Naive B cell (primary cell): ENCODE measurements at places on chromosomes 5 and 9. TPM values are rescaled to one million over a fixed set of nuclear protein-coding genes. Genes with fewer than 3 reads are reported as not detected.

GRCh38 chr9:26537211-26537610, 355.4 kb downstream of the CAAP1 start:
- H3K4me1 ChIP-seq, result no peaks in the 10 kb centered on the region
- DNase-seq, result no peak
- H3K4me3 ChIP-seq, result no peak overlapping the region
- no peaks in the 10 kb centered on the region for H3K36me3 ChIP-seq
- H3K27ac ChIP-seq, result no peak overlapping the region

DNA sequence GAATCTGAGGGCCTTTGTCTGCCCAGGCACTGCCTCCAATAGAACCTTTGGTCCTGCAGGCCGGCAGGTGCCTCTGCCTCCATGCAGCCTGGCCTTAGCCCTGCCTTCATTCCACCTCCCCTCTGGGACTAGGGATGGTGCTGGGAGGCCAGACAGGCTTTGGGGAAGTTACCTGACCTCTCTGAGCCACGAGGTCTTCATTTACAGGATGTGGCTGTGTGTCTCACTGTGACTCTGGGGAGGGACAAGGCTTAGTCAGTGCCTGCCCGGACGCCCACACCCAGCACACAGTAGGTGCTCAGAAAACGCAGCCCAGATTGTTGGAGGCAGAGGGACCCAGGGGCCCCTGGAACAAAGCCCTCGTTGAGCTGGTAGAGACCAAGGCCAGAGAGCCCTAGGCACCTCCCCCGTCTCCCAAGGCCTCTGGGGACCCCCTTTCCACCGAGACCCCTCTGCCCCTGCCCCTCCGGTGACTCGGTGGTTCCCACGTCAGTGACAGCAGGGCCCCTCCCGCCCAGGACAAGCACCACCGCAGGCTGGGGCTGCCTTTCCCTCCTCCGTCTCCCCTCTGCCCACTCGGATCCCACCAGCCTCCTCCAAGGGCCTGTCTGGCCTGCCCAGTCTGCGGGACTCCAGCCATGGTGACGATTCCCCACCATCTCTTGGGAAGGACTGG, 46.9 kb upstream of the EGFL7 start:
- H3K4me3 ChIP-seq, result no peak overlapping the region
- H3K27me3 ChIP-seq, result no peaks in the 10 kb centered on the region
- no peak for DNase-seq
- H3K36me3 ChIP-seq, result no peaks in the 10 kb centered on the region
- no peak overlapping the region for H3K27ac ChIP-seq

GRCh38 chr5:67807439-67807888, 408.1 kb upstream of the PIK3R1 start:
- no peaks in the 10 kb centered on the region for H3K36me3 ChIP-seq
- no peak for DNase-seq
- H3K4me3 ChIP-seq, result no peak overlapping the region
- no peak overlapping the region for H3K27ac ChIP-seq
- peaks cover 8% of the 10 kb centered on the region for H3K4me1 ChIP-seq

DNA sequence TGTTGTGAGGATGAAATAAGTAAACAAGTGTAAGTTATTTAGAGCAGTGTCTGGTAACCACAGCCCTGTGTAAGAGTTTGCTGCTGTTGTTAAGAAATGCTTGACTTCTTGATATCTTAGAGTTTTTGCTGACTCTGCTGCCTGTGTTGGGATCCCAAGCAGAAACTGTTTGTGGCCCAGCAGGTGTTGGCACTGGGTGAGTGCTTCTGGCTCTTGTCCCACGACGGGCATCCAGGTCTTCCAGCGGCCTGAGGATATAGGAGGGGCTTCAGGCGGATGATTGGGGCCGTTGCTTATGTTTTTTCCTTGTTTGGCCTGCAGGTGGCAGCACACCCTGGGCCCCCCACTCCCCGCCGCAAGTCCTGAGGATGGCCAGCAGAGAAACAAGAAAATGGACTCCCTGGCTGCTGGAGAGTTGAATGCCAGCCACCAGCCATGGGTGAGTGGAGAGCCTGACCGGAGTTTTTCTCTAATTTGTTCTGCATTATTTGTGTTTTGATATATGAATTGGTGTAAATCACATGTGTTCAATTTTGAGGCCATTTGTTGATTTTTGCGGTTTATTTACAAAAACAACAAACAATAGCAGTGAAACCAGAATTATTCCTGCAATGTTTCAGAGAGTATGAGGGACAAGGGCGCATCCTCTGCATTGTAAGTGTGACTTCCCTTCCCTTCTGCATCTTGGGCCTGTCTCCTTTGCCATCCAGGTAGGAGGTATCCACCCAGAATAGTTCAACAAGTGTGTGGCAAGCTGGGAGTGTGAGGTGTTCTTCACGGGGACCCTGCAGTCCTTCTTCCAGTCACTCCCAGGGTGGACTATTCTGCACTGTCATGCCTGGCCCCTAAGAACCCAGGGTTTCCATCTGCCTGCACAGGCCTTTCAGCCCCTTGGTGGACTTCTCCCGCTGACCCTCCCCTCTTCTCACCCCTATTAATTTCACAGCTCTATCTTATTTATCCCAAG, 50.3 kb downstream of the SLC22A5 start:
- H3K4me1 ChIP-seq, result peaks cover 83% of the 10 kb centered on the region
- peak; percentile 63 for DNase-seq
- peak overlapping the region; percentile 98 for H3K27ac ChIP-seq

DNA sequence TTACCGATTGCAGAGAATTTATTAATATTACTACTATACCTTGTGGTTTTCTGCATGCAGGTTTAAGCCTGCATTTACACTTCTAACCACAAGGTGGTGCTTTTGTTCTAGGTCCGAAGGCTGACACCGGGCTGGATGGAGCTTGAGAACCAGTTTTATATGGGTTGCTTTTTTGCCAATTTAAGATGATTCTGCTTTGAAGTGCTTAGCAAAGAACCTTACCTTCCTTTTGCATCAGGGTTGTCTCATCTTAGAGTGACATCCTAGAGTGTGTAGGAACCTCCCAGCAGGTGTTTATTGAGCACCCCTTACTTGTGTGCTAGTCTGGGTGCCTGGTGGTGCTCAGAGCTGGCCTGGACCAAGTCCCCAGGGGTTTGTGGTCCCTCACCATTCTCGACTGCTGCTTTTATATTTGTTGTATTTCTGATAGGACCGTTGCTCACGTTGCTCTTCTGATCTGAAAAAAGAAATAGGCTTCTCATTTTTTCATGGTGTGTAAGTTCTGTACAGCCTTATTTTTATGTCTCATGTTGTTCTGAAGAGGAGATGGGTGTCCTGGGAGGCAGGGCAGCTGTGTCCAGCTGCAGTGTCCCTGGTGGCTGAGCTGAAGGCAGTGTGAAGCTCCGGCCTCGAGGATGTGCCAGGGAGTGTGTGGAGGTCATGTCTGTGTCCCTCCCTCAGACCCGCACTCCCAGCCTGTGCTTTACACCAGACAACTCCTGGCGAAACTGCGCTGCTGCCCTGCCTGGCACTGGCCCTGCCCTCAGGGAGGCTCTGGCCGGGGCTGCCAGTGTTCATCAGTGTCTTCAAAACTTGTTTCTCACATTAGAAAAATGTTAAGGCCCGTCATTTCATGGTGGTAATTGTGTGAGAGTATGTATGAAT, 54.3 kb downstream of the EHMT1 start:
- H3K4me3 ChIP-seq, result peak overlapping the region; percentile 46
- peaks cover 7% of the 10 kb centered on the region for H3K36me3 ChIP-seq
- peak overlapping the region; percentile 95 for H3K27ac ChIP-seq
- H3K27me3 ChIP-seq, result no peaks in the 10 kb centered on the region
- peak; percentile 74 for DNase-seq

The EMB gene
- 95.7 TPM for polyA plus RNA-seq

The ROPN1L gene
- polyA plus RNA-seq, result not detected

The HSPA5 gene
- polyA plus RNA-seq, result 189 TPM

- H3K4me1 ChIP-seq, result no peaks in the 10 kb centered on the region
- peaks cover 2% of the 10 kb centered on the region for H3K27me3 ChIP-seq
- H3K4me3 ChIP-seq, result no peak overlapping the region
- H3K27ac ChIP-seq, result no peak overlapping the region
- no peaks in the 10 kb centered on the region for H3K36me3 ChIP-seq
Measured at GRCh38 chr9:86176468-86176867, 77.1 kb upstream of the GOLM1 start.

- peak overlapping the region; percentile 1 for H3K4me3 ChIP-seq
- H3K27ac ChIP-seq, result no peak overlapping the region
- H3K4me1 ChIP-seq, result peaks cover 20% of the 10 kb centered on the region
- no peaks in the 10 kb centered on the region for H3K36me3 ChIP-seq
- no peak for DNase-seq
Measured at GRCh38 chr5:61177716-61178115, 15.4 kb upstream of the SMIM15 start.

The ZNF474 gene
- not detected for polyA plus RNA-seq

- no peaks in the 10 kb centered on the region for H3K27me3 ChIP-seq
- no peaks in the 10 kb centered on the region for H3K36me3 ChIP-seq
- H3K4me3 ChIP-seq, result no peak overlapping the region
- no peak overlapping the region for H3K27ac ChIP-seq
Measured at GRCh38 chr9:136324501-136325300, 2.6 kb upstream of the GPSM1 start.

GRCh38 chr5:133749331-133749985, 137.1 kb upstream of the FSTL4 start:
- DNase-seq, result no peak
- H3K27me3 ChIP-seq, result peaks cover 5% of the 10 kb centered on the region
- no peak overlapping the region for H3K4me3 ChIP-seq
- no peak overlapping the region for H3K27ac ChIP-seq

- no peak overlapping the region for H3K4me3 ChIP-seq
- H3K36me3 ChIP-seq, result no peaks in the 10 kb centered on the region
- H3K4me1 ChIP-seq, result no peaks in the 10 kb centered on the region
- no peak for DNase-seq
- no peak overlapping the region for H3K27ac ChIP-seq
Measured at GRCh38 chr9:2934883-2935282, 91.0 kb upstream of the PUM3 start.

- H3K4me3 ChIP-seq, result no peak overlapping the region
- H3K4me1 ChIP-seq, result peaks cover 12% of the 10 kb centered on the region
- H3K27ac ChIP-seq, result no peak overlapping the region
- no peak for DNase-seq
Measured at GRCh38 chr5:59756373-59757035, 137.0 kb downstream of the PDE4D start.

GRCh38 chr5:140136624-140137023, 10.9 kb downstream of the IGIP start:
- no peak overlapping the region for H3K27ac ChIP-seq
- no peaks in the 10 kb centered on the region for H3K36me3 ChIP-seq
- H3K4me3 ChIP-seq, result no peak overlapping the region
- no peak for DNase-seq
- no peaks in the 10 kb centered on the region for H3K27me3 ChIP-seq
- peaks cover 32% of the 10 kb centered on the region for H3K4me1 ChIP-seq
